NCI-H748 treated with DMSO at 0.1 percent for 48 hours (cell line): ENCODE measurements at places on chromosomes 1 and 21.
A peak's percentile ranks its signal among the peaks of the same experiment; 100 is the strongest.

GRCh38 chr1:5430911-5431697, 561.1 kb downstream of the NPHP4 start:
- DNase-seq: peak; percentile 91

DNA sequence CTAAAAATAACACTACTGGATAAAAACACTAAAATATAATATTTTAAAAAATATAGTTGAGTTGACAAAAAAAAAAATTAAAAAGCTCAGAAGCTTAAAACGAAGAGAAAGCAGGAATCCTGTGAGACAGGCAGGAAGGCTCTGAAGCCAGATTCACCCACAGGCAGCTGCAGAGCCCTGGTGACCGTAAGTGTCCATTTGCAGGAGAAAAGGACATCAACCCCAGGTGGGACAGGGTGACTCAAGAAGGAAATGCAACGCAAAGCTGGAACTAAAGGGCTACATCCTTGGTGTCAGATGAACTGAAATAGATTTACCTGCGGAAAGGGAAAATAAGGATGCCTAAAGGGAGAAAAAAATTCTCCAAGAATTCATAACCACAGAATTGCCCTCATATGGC, 46.8 kb downstream of the USP24 start:
- DNase-seq: no peak

DNA sequence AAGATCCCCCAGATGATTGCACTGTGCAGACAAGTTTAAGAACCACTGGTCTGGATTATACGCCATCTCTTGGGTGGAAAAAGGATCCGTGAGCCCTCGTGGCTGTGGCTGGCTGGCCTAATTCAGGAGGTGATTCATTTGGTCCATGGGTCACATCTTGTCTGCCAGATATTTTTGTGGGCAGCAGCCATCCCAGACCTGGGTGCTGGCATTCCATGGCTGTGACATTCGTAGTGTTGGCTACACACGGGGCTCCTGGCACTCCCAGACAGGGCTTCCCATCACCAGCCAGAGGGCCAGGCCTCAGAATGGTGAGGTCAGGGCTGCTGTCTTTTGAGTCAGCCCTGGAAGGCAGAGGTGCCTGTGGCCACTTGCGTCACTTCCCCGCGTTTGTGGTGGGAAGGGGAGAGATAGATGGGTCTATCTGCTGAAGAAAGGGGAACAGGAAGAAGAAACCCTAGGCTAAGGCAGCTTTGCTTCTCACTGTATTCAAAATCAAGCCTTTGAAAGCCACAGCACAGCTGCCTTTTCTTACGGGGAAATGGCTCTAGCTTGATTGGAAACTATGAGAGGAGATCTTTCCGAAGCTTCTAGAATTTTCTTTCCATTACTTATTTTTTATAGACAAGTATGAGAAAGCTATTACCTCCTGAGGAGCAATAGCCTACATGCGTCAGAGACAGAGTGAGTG, 32.4 kb downstream of the EIF2D start:
- no peak for DNase-seq

- DNase-seq: no peak
These were observed 128.6 kb upstream of the COL6A1 start for GRCh38 chr21:45852886-45853400.

DNA sequence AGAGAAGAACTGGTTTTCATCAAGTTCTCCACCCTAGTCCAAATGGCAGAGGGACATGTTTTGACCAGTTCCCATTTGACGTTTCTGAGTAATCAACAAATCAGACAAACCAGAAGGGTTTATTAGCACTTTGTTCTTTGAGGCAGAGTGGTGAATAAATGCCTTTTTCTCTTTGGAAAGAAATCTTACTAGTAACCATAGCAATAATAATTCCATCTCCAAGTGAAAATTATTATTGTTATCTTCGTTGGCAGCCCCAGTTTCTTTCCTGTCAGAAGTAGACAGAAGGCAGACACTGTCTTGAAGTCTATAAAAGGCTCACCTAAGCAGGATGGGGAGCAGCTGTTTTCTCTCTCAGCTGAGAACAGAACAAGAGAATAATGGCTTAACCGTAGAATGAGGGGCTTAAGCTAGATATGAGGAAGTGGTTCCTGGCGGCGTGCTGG, 391.6 kb downstream of the PBX1 start:
- no peak for DNase-seq

DNA sequence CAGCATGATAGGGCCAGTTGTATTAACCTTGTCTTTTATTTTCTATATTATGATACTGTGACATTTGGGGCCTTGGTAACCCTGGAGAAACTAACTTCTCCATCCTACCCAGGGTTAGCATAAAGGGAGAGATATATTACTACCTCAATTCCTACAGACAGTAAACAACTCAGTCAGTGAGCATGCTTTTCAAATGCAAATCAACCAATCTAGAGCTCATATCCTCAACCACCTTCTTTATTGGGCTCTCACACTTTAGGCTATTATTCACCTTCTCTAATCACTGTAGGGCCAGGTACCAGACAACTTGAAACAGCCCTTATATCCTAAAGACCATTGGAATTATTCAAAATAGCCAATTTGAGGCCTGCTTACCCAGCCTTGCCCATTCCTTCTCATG, 477.6 kb downstream of the PTPRC start:
- DNase-seq: no peak

- DNase-seq: no peak
These were observed 33.7 kb downstream of the EDN2 start for GRCh38 chr1:41450747-41451285.

DNA sequence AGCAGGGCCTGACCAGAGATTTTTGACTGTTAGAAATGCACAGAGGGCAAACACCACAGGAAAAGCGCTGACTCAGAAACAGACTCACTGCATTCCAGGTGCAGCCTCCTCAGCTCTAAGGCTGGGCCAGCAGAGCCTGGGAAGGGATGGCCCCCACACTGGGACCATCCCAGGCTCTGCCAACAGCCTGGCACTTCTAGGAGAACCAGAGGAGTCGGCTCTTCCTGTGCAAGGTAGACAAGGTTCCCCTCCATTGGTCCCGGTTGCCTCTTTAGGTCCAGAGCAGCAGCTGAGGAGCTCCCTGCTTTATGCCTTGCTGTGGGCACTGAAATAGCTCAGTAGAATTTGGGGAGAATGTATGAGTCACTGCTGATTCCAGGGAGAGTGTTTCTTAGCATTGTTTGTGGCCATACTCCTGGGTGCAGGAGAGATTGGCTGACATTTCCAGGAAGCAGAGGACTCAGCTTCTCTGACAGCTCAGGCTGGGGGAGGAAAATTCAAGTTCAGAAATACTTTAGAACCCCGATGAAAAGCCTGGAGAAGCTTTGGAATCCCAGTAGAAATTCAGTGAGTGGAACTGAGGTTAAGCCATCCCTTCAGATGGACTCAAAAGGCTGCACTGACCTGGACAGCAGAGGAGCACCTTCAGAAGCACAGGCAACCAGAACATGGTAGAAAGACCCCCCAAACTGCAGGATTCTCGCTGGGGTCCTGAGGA, 19.7 kb downstream of the PRAMEF1 start:
- DNase-seq: no peak

DNA sequence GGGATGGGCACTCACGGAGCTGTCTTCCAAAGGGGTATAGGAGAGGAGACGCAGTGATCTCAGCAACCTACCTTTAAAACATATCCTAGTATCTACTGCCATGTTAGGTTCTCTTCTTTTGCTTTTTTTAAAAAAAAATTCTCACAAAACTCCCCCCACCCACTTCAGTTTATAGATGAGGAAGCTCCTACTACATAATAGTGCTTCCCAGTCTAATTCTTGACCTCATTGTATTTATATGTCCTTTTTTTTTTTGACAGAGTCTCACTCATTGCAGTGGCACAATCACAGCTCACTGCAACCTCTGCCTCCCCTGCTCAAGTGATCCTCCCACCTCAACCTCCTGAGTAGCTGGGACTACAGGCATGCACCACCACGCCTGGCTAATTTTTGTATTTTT, 99.9 kb downstream of the OSBPL9 start:
- DNase-seq: no peak

DNA sequence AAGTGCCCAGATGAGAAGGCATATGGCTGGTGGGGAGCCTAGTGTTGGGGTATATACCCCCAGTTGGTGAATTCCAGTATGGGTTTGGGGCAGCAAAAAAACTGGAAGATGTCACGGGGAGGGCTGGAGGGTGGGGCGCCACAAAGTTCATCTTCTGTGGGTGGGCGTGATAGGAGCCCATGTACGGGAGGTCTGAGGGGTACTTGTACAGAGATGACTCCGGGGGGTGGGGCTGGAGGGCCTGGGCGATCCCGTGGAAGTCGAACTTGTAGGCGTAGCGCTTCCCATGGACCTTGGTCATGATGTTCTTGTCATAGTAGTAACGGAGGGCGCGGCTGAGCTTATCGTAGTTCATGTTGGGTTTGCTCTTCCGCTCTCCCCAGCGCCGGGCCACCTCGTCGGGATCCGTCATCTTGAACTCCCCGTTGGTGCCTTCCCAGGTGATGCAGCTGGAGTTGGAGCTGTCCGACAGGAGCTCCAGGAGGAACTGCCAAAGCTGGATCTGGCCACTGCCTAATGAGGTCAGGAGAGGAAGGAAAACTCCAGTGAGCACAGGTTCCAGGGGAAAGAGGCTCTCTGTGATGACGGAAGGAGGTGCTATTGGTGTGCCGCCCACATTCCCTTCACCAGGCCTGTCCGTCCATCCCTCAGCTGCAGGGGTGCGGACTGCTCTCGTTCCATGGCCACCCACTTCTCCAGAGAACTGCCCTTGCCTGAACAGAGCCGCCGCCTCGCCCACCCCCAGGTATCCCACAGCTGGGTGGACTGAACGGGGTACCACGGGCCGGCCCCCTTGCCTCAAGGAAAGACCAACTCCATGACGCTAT, 114.7 kb downstream of the ERG start:
- DNase-seq: no peak

DNA sequence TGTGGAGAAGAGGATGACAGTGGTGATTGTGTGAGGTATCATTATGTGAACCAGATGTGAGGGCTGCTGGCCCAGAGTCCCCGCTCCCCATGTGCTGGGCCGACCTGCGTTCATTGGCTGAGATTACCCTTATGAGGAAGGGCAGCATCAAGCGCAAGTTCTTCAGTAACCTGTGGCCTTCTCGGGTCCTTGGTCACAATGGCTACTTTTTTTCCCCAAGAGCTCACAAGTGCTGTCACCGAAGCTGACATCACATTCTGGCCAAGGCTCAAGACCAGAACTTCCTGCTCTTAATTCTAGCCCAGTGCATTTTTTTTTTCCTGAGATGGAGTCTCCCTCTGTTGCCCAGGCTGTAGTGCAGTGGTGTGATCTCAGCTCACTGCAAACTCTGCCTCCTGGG, 262.9 kb downstream of the RHOU start:
- DNase-seq: no peak

GRCh38 chr1:46180082-46180616, 3.9 kb upstream of the P3R3URF start:
- peak; percentile 76 for DNase-seq

- no peak for DNase-seq
These were observed 11.5 kb downstream of the PLEKHA6 start for GRCh38 chr1:204348242-204348641.

DNA sequence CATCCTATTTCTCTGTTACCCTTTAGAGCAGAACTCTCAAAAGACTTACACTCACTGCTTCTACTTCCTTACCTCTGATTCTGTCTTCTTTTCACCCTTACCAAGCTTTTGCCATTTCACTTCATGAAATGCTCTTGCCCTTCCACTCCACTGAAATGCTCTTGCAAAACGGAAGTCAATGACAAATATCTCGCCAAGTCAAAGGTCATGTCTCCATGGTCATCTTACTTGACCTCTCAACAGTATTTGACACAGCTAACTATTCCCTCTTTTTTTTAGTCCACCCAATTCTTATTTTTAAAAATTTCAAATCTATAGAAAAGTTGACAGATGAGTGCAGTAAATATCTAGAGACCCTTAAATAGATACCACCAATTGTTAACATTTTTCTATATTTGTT, 107.7 kb downstream of the OLFML2B start:
- no peak for DNase-seq

DNA sequence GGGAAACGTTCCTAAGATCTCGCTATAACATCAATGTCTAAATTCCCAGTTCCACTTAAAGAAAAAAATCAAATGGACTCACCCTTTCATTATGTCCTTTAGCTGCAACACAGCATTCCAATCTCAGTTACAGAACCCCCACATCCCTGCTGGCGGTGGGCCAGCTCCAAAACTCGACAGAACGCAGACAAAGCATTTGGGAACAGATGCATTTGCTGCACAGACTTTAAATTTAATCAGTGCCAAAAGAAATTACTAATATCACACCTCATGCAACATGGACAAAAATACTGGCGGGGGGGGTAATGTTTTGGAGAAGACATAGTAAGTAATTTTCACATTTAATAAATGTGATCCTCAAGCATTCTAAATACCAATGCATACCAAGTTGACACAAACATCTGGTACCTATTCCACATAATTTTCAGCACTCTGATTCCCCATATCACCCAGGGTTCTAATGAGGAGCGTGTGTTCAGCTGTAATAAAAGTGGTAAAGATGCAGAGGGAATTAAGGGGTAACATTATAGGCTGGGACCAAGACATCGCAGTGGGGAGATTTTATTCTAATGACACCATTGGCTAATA, 79.7 kb downstream of the TGFBR3 start:
- no peak for DNase-seq

- DNase-seq: no peak
These were observed 2.8 kb upstream of the C1QB start for GRCh38 chr1:22650089-22650693.

- DNase-seq: no peak
These were observed 16.6 kb upstream of the S100A11 start for GRCh38 chr1:152053375-152053774.

DNA sequence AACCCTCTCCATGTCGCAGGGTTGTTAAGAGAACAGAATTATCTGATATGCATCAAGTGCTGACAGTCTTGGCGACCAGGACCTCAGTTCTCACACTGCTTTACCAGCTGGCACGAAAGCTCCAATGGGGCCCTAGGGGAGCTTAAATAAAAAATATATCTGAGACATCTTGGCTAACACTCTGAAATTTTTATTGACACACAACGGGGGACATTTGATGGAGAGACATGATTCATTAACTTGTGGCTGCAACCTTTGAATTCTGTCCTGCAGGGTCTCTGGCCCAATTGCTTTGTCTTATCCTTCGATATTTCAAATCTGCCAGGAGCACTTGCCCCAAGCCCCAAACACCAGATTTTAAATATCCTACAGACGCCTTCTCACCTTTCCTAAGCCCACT, 567.0 kb downstream of the AJAP1 start:
- no peak for DNase-seq

- no peak for DNase-seq
These were observed 43.1 kb upstream of the IGSF3 start for GRCh38 chr1:116710420-116711262.

GRCh38 chr1:22255341-22256212, 112.7 kb upstream of the WNT4 start:
- DNase-seq: no peak

DNA sequence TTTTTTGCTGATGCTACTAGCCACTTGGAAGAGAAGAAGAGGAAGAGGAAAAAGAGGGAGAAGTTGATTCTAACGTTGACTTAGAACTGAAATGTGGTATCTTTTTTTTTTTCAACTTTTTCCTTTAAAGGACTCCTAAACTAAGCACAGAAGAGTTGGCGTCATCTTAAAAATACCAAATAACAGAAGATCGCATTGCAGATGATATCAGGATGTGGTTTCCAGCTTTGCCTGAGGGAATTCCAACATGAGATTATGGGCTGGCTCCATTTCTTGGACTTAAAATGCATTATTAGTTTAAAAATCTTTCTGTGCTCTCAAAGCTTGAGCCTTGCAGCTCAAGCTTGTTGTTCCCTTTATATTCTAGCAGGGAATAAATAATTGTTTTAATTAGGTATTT, 29.8 kb downstream of the WDR3 start:
- no peak for DNase-seq
